ENCODE measurements at places on chromosomes 7 and 10.

DNA sequence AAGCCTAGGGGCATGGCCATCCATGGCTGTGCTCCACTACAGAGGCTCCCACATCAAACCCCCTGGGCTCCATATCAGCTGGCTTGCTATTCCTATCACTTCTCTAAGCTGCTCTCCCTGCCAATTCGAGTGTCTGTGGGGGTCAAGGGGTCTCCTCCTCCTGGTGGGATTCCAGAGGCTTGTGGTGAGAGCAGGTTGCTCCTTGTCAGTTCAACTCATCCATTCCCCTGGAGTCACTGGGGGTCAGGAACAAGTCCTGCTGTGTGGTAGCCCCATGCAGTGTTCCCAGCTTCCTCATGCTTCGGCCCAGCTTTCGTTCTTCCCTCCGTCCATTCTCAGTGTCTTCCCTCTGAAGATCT lies 86.6 kb upstream of the UNC5B start:
- no peak for DNase-seq

GRCh38 chr7:99824091-99824490 lies 3.7 kb upstream of the CYP3A43 start:
- no peak for DNase-seq

- DNase-seq, result no peak
These were observed 158.9 kb upstream of the TNRC18 start for GRCh38 chr7:5582532-5582935.

GRCh38 chr10:11759347-11759746 lies 17.2 kb downstream of the ECHDC3 start:
- no peak for DNase-seq

DNA sequence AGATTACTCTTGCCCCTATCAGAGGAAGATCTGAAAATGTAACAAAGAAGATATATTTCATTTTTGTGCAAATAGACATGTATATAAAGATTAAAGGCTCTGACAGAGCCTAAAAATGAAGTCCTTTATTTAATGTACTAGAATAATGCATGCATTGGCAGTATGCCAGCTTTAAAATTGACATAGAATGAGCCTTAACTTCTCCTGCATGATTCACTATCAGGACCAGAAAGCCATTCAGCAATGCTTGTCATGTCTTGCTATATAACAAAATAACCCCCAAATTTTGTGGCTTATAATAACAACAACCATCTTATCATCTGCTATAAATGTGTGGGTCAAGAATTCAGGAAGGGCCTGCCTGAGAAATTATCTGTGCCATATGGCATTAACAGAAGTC lies 411.9 kb downstream of the GRM8 start:
- no peak for DNase-seq

DNA sequence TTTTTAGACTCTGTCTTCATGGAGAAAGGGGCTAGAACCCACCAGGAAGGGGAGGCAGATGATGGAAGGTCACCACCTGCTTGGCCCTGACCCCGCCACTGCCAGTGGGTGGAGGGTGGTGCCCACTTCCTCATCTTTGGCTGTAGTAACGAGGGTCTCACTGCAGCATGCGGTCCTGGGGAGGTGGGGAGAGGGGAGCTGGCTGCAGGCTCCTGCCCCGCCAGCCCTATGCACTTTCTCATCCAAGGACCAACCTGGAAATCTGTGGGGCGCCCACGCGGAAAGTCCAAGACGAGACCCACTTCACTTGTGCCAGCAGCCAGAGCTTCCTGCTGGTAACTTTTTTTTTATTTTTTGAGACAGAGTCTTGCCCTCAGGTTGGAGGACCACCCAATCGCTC lies 101.0 kb downstream of the CUX1 start:
- no peak for DNase-seq

GRCh38 chr10:13613519-13613918 lies 26.8 kb downstream of the PRPF18 start:
- DNase-seq, result no peak

- no peak for DNase-seq
These were observed 121.4 kb downstream of the CAMK1D start for GRCh38 chr10:12470719-12471118.

DNA sequence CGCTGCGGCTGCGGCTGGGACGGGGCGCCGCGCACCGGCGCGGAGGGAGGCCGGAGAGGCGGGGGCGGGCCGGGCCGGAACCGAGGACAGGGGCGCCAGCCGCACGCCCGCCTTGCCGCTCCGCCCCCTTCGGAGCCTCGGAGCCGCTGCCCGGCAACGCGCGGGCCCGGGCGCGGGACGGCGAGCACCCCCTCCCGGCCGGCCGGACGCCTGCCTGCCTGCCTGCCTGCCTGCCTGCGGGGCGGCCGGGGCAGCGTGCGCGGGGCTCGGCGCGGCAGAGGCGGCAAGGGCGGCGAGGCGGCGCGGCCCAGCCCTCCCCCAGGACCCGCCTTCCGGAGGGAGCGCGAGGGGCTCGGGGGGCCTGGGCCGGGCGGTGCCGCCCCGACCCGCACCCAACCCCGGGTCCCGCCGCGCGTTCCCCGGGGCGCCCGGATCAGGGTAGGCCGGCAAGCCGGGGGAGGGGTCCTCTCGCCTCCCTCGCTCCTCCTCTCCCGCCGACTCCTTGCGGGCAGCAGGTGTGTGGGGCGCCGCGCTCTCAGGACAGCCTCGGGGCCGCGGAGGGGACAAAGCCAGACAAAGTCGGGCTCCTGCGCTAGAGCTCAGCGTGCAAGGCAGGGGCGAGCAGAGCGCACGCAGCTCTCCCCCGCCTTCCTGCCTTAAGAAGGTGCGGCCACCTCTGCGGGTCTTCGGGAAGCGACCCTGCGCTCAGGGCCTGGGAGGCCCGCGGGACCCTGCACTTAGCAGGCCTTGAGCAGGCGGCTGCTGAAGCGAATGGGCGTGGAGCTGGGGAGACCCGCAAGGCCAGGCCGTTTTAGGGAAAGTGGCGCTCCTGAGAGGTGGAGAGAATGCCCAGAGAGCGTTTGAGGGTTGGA lies at the start of gene KIAA1549:
KIAA1549 (minus strand) TSS at position 58 of the 872 bp plus-strand sequence. CDS start 120 bp downstream, outside the sequence.
- DNase-seq, result peak; percentile 59

DNA sequence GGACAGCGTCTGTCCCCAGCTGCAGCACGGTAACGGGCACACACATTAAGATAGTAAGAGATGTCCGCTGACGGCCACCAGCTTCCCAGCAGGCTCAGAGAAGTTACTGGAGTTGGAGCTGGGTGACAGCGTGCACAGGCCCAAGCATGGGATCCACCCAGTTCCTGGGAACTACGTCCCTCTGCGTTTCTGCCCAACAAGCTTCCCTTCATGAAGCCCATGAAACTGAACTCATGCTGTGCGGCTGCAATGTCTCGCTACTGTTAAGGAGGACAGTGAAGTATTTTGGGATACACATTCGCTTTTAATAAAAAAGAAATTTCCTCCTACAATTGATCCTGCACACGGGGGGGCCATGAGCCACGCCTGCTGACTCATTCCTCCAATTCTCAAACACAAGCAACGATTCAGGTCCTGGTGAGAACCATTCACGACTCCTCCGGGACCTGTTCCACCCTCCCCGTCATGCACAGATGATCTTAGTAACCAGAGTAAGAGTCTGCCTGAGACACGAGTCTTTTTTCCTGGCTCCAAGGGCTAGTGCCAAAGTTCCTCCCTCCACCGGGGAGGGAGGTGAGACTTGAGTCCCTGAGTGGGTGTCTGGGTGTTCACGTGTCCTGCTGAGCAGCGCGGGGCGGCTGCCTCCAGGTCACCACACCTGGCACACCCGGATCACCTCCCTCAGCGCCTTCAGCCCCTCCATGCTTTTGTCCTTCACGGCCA lies 2.6 kb downstream of the PSMG3 start:
- no peak for DNase-seq

DNA sequence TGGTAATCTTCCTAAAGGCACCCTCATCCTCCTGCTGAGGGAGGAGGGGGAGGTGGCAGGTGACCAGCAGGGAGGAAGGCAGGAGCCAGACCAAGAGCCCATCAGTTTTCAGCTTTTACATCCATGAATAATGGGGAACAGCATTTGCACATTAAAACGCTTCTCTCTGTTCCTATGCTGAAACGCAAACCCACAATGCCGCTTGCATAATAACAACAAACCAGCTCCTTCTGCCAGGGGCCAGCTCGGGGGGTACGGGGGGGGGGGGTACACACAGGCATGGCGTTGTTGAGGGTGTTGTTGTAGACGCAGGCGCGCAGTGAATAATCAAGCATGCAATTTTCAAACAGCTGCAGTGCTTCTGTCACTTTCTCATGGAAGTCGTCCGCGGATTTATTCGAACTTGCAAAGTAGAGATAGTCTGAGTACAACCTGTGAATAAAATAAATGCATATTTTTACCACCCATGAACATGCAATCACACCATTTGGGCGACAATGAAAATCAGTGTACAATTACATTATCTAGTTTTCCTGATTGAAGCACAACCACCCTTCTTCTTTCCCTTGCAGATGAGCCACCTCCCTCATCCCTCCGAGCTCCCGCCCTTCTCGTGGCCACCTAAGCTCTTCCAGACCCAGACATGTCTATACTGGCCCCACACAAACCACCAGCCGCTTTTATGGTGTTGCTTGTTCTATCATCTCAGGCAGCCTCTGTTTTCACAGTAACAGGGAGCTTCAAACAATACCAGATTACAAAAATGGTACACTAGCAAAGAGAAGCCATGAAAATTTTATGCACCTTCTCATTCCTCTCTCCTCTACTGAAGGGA lies 72.2 kb downstream of the CHST15 start:
- DNase-seq, result no peak

- DNase-seq, result no peak
These were observed 38.6 kb downstream of the FZD1 start for GRCh38 chr7:91302794-91303193.

DNA sequence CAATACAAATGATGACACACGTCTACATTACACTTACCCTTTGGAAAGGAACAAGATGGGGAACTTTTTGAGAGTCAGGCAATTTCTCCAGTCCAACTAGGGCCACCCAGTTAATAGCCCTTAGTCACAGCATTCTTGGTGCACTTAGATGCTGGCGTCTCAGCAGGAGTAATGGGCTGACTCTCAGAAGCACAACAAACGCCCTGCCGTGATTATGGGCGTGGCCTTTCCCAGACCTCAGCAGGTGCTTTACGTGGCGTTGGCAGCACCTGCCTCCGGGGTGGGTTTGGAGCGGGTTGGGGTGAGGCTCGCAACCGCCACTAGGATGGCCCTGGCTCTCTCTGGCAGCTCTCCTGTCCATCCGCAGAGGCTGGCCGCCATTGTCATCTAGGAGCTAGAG lies 147.6 kb upstream of the SHH start:
- DNase-seq, result no peak

- no peak for DNase-seq
These were observed 257.0 kb upstream of the ZNF32 start for GRCh38 chr10:43905512-43906236.

DNA sequence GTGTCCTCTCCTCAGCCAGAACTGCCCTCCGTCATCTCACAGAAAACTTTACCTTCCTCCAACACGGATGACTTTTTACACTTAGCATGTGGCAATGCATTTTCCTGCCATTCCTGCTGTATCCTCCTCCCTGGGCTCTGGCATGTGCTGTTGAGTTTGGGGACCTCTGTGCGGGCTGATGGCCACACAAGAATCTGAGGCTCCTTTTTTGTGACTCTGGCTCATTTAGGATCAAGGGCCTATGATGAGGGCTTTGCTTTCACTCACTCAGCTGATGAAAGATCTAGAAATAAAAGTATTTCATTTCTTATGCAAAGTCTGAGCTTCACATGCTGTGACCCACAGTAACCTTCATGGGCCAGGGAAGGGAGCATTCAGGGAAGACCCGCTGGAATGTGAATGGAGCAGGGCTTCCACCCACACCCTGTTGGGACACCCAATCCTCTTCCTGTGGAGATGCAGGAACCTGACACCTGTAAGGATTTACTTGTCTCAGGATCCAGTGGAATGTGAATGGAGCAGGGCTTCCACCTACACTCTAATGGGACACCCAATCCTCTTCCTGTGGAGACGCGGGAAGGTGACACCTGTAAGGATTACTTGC lies 500.3 kb upstream of the MKI67 start:
- DNase-seq, result no peak

DNA sequence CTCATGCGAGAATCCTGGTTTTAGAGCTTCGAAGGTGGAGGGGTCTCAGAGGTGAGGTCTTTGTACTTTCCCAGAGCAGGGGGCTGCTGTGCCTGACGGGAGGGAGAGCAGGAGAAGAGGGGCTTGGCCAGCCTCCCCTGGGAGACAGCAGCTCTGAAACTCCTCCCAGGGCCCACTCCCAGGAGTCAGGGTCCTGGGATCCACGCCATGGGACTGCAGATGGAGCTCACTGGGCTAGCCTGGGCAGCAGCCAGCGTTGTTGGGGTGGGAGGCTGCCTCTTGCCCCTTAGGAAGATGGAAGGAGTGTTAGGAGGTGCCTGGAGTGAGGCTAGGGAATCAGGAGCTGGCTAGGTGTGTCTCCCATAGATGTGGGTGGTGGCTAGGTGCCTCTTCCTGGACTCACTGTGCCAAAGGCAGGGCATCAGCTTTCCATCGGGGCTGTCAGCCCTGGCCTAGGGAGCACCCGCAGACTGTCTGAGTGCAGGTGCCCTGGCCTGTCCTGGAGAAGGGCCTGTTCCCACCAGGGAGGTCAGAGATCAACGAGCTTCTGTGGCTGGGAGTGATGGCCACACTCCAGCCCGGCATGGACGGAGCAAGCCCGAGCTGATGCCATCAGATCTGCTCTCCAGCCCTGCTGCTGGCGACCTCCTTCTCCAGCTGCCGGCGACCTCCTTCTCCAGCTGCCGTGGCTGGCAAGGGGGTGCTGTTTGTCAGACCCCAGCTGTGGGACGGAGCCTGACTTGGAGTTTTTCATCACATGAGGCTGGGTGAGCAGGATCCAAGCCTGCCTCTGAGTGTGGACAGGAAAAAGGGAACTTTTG lies 111.3 kb downstream of the PTPN20 start:
- no peak for DNase-seq

GRCh38 chr10:17847585-17848296 lies 38.6 kb downstream of the MRC1 start:
- DNase-seq, result no peak

GRCh38 chr7:36062154-36062815 lies 90.8 kb upstream of the EEPD1 start:
- DNase-seq, result no peak

GRCh38 chr10:126108693-126109092 lies 212.3 kb downstream of the FANK1 start:
- no peak for DNase-seq

DNA sequence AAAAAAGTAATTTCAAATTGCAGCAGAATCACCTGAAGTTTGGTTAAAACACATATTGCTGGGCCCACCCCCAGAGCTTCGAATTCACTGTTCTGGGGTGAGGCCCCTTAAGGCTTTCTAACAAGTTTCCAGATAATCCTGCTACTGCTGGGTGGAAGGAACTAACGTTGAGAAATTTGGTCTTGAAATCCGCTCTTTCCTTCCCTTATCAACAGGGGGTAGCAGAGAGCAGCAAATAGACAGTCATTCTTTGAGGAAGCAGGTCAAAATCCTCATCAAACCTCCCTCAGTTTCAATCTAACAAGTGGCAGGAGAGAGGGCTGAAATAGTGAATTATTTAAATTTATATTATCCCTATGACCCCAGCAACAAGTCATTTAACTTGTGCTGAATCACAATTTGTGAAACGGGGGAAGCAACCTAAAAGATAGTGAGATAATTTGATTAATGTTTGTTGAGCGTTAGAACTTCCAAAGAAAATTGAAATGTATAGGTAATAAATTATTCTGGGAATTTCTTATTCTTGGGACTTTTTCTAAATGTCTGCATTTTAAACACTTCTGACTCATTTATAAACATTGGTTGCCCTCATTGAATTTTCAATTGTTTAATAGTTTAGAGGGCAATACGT lies 21.7 kb upstream of the MALSU1 start:
- DNase-seq, result no peak

Data from activated CD4-positive, CD25-positive, alpha-beta regulatory T cell treated with anti-CD3 and anti-CD28 coated beads, Interleukin-2, amount 50 U/mL, for 72 hours (primary cell).